M059J (cell line): ENCODE measurements at places on chromosomes 11 and 22.
A peak's percentile ranks its signal among the peaks of the same experiment; 100 is the strongest.

GRCh38 chr22:44823806-44824205 lies 71.4 kb downstream of the ARHGAP8 start:
- DNase-seq = no peak

- no peak for DNase-seq
These were observed 3.1 kb upstream of the GALNT18 start for GRCh38 chr11:11624926-11625325.

GRCh38 chr11:27699242-27699925 lies 871 bp downstream of the BDNF start:
- peak; percentile 66 for DNase-seq

DNA sequence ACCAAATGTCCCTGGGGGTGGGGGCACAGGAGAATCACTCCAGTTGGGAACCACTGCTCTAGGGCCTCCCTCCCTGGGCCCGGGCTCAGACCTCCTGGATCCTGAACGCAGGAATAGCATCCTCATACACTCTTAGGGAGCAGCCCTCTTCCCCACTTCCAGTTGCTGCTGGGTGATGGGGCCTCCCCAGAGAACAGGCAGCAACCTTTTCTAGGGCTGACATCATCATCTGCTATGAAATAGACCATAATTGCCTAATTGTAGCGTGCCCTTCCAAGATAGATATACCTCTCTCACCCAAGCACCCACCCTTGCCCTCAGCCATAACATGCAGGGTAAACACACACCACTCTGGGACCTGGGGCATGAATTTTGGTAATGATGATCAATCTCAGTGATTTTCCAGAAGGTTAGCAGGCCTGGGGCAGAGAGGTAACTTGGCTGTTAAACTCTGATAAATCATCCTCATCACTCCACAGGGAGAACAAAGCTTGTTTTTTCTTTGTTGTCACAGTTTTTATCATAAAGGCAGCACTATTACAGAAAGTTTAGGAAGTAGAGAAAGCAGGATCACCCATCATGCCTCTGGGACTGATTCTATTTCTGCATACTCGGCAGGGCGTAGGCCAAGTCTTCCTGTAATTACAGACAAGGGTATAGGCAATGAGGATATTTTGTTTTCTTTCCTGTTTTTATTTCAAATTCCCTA lies 88.3 kb upstream of the PRDM11 start:
- no peak for DNase-seq

GRCh38 chr11:71309611-71310010 lies 57.2 kb upstream of the SHANK2 start:
- no peak for DNase-seq

- DNase-seq = no peak
These were observed 3.6 kb downstream of the RIN1 start for GRCh38 chr11:66332371-66333219.
